Immature natural killer cell (primary cell): ENCODE measurements at places on chromosomes 12 and 14.

DNA sequence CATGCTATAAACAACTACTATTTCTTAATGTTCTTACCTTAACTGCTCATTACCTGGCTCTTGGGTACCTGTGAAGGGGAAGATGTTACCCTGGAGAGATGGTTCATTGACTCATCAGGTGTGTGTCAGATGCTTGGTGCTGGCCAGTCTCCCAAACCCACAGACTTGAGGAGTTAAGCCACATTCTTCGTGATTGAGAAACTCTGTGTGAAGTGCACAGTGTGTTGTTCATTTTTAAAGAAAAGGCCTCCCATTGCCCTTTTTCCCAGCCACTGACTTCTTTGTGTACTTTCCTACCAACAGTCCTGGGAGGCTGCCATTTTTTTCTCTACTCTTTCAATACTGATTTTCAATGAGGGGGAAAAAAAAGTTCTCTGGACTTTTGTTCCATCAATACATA, 3.2 kb downstream of the MGST1 start:
- DNase-seq = no peak

DNA sequence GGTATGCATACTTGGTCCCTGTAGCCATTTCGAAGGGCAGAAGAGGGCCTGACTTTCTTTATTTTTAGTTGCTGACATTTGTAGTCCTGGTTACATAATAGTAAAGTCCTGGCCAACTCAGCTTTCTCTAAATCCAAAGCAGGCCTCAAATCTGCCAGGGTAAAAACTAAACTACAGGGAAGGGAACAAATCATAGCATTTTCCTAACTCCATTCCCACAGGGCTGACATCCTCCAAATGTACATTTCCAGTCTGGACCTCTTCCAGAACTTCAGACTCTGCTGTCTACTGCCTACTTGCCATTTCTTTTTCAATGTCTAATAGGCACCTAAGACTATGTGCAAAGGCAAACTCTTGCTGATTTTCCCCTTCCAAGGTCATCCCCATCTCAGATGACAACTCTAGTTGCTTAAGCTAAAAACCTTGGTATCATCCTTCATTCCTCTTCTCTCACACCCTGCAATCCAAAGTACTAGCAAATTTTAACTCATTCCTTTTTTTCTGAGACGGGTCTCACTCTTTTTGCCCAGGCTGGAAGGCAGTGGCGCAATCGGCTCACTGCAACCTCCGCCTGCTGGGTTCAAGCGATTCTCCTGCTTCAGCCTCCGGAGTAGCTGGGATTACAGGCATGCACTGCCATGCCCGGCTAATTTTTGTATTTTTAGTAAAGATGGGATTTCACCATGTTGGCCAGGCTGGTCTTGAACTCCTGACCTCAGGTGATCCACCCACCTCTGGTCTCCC, 2.0 kb downstream of the DDIT3 start:
- no peak for DNase-seq

- no peak for DNase-seq
Measured at GRCh38 chr14:52602131-52602530, 49.5 kb downstream of the GPR137C start.

DNA sequence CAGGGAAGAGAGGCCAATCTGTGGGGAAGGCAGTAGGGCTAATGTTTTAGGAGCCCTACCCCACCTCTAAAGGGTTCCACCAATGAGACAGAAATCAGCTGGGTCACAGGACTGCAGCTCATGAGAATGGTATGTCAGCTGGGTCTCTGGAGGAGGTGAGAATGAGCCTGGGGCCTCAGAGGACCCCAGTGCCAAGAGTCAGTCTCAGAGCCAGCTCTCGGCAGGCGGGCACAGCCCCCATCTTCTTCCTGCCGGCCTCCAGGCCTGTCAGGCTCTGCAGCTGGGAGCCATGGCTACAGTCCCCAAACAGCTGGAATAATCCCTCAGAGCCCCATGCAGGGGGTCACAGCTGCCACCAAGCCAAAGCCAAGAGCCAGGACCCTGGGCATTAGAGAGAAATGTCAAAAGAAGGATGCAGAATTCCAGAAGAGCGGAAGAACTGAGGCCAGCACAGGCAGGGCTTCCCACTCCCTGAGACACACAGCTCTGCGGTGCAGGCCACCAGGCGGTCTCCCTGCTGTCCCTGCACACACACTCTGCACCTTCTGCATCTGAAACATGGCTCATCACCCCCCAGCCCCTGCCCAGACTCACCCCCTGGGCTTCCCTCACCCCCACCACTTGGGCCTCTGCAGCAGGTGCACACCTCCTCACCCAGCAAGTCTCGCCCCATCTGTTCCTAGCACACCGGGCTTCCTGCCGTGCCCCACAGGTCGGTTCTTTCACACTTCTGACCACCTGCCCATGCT, 26.0 kb downstream of the ITPK1 start:
- DNase-seq = no peak

DNA sequence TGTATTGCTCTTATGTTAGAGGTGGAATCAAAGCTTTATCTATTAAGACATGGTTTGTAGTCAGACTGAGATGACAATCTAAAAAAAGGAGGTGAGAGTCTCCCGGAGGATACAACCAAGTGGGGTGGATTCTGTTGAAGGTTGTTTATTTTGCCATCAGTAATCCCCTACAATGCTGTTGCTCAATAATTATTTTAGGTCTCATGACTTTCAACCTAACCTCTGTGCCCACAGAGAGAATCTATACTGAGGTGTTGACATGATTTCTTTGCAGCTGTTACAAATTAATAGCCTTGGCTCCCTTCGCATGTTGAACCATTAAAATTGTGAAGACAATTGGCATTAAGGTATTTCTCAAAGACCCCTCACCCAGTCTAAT, 28.7 kb upstream of the FOS start:
- DNase-seq = no peak
